Thoracic aorta (tissue), 2 donors: ENCODE measurements at places on chromosomes 2 and 18. TPM values are rescaled to one million over a fixed set of nuclear protein-coding genes. Genes with fewer than 3 reads are reported as not detected.
A peak's percentile ranks its signal among the peaks of the same experiment; 100 is the strongest.

The LYPD6 gene
- 0.27 TPM for total RNA-seq

DNA sequence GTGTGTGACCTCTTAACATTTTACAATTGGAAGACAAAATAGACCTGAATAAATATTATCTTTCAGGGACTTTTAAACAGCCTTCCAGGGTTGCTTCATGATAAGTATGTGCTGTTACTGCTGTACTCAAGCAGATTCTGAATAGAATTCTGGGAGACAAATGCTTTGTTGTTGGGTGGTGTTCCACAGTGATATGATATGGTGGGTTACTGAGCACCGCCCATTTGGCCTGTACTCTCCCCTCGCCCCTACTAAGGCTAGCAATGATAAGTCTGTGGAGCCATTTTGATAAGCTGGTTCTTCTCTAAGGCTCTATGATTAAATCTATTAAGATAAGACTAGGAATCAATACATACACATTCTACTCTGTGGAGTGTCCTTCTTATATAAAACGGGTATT is 89.8 kb upstream of the ITGA4 start:
- H3K36me3 ChIP-seq = no peaks in the 10 kb centered on the region
- peaks cover 5% of the 10 kb centered on the region for H3K4me1 ChIP-seq

GRCh38 chr18:33729556-33729955 is 151.5 kb downstream of the ASXL3 start:
- H3K27me3 ChIP-seq = no peaks in the 10 kb centered on the region
- no peak for DNase-seq
- no peak overlapping the region for H3K4me3 ChIP-seq
- H3K36me3 ChIP-seq = no peaks in the 10 kb centered on the region
- no peaks in the 10 kb centered on the region for H3K4me1 ChIP-seq

GRCh38 chr2:173666171-173666888 is 298.8 kb downstream of the SP3 start:
- no peak overlapping the region for H3K4me3 ChIP-seq
- no peaks in the 10 kb centered on the region for H3K4me1 ChIP-seq
- H3K36me3 ChIP-seq = no peaks in the 10 kb centered on the region
- no peaks in the 10 kb centered on the region for H3K27me3 ChIP-seq
- H3K27ac ChIP-seq = no peak overlapping the region
- no peak for DNase-seq

DNA sequence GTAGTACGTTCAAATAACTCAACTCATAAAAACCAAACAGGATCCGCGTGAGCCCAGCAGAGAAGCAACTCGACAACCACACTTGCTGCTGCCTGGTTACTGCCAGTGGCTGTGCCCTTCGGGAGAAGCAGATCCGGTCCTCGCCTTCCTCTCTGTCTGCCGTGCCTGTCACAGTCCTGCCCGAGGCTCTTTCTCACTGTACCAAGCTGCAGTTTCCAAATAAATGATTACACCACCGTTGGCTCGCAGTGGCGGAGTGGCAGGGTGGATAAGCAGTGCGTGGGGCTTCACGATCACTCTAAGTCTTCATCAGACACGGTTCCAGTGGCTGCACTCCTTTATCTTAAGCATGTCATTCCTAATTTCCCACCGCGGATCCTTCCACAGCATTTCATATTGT is 26.1 kb upstream of the SALL3 start:
- H3K4me3 ChIP-seq = no peak overlapping the region
- H3K36me3 ChIP-seq = no peaks in the 10 kb centered on the region
- H3K27ac ChIP-seq = no peak overlapping the region
- DNase-seq = no peak

GRCh38 chr18:41501848-41502247 is 453.2 kb upstream of the PIK3C3 start:
- no peaks in the 10 kb centered on the region for H3K36me3 ChIP-seq
- DNase-seq = no peak
- H3K4me3 ChIP-seq = no peak overlapping the region
- no peak overlapping the region for H3K27ac ChIP-seq
- no peaks in the 10 kb centered on the region for H3K4me1 ChIP-seq

DNA sequence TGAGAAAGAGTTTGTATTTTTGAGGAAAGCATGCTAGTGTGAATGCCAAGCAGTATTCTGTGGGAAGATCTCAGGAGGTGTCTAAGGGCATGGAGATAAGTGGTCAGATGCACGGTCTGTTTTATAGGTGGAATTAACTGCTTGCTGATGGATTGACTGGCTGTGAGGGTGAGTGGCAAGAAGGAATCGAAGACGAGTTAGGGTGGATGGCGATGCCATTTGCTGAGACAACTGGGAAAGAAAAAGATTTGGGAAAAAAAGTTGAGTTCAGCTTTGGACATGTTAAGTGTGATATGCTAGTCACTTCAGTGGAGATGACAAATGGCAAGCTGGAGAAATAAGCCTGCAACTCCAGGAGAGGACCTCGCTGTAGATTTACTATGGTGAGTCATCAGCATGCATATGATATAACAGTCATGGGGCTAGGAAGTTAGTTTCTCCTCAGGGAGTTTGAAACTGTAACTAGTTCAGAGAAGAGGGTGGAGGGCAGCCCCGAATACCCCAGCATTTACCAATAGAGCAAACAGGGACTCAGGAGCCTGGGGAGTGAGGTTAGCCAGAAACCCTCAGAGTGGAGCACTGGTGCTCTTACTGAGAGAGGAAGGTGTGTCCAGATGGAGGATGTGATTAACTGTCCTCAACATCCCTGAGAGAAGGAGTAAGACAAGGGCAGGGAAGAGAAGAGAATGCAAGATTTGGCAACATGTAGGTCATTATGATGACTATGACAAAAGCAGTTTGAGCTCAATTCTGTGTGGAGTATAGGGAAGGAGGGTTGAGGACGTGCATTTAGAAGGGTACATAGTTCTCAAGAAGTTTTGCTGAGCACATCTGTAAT is 2.0 kb upstream of the HK2 start:
- H3K36me3 ChIP-seq = no peaks in the 10 kb centered on the region
- DNase-seq = no peak
- no peak overlapping the region for H3K4me3 ChIP-seq
- no peak overlapping the region for H3K27ac ChIP-seq
- H3K4me1 ChIP-seq = peaks cover 7% of the 10 kb centered on the region

DNA sequence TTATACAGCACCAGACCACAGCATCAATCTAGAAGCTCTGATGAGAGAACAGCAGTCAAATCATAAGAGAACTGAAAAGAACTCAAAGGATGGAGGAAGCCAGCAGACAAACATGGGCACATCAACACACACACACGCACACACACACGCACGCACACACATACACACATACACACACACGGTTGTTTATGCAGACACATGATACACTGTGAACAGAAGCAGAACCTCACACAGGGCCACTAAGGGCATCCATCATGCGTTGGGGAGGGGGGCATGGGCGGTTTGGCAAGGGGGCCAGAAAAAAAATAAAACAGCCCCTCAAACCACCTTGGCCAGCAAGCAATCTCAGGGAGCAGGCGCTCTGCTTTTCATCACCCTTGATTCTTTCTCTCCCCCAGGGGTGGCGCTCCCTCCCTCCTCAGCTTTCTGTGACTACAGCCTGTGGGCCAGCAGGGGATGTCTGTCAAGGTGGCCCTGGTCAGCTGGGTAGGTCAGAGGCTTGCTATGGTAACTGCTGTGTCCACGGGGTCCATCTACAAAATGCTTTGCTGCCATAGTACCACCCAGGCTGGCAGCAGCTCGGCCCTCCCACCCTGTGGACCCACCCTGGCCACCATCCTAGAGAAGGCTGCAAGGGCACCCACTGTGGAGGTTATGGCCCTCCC is 318.0 kb downstream of the CELF4 start:
- no peaks in the 10 kb centered on the region for H3K4me1 ChIP-seq
- no peak overlapping the region for H3K27ac ChIP-seq
- no peaks in the 10 kb centered on the region for H3K36me3 ChIP-seq
- H3K4me3 ChIP-seq = no peak overlapping the region
- no peak for DNase-seq

DNA sequence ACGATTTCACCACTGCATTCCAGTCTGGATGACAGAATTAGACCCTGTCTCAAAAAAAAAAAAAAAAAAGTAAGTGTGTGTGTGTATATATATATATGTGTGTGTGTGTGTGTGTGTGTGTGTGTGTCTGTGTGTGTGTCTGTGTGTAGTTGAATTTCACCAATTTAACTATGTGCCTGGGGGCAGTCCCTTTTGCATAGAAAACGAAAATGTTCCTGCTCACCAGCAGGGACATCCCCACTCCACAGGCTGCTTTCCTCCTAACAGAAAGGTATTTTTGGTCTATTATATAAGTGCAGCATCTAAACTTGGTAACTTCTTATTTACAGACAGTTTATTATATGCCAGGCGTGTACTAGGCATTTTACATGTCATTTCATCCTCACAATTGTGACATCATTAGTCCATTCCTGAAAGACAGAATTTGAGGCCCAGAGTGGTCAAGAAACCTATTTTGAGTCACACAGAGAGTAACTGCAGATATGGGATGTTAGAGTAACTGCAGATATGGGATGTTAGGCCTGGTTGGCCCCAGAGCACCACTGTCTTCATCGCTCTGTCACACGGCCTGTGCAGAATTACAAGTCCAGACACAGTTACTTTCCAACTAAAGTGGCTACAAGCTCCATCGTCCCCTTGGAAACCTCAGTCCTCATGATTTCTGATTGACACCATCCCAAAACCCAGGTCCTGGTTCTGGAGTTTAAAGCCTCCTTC is 9.3 kb upstream of the TTL start:
- no peaks in the 10 kb centered on the region for H3K36me3 ChIP-seq
- DNase-seq = no peak
- H3K4me1 ChIP-seq = no peaks in the 10 kb centered on the region

DNA sequence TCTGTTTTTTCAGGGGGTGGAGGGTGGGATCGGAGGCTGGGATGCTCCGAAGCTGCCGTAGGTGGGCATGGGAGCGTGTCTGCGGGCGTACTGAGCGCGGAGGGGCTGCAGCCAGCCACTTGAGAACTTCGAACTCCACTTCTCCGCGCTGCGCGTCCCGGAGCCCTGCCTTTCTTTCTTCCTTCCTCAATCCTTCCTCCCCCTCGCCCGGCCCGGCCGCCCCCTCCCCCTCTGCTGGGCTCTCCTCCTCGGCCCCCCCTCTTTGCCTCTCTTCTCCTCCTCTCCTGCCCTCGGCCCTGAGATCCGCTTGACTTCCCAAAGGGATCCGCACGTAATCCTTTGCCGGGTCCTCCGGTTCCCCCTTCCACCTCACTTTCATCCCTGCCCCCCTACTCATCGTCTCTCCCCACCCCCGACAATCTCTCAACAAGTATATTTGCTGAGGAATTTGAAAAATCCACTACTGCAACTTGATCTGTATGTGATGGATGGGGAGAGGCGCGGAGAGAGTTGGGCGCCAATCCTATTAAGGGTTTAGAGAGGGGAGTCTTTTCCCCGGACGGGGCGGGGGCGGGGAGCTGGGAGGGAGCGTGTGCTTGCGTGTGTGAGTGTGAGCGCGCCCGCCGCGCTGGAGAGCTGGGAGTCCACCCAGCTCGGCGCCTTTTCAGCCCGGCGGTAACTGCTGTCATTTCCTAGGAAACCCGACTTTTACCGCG is 1.1 kb downstream of the GLI2 start:
- peak overlapping the region; percentile 61 for H3K27ac ChIP-seq
- H3K4me3 ChIP-seq = peak overlapping the region; percentile 77
- DNase-seq = no peak
- no peaks in the 10 kb centered on the region for H3K27me3 ChIP-seq
- H3K36me3 ChIP-seq = no peaks in the 10 kb centered on the region
- H3K4me1 ChIP-seq = peaks cover 3% of the 10 kb centered on the region

DNA sequence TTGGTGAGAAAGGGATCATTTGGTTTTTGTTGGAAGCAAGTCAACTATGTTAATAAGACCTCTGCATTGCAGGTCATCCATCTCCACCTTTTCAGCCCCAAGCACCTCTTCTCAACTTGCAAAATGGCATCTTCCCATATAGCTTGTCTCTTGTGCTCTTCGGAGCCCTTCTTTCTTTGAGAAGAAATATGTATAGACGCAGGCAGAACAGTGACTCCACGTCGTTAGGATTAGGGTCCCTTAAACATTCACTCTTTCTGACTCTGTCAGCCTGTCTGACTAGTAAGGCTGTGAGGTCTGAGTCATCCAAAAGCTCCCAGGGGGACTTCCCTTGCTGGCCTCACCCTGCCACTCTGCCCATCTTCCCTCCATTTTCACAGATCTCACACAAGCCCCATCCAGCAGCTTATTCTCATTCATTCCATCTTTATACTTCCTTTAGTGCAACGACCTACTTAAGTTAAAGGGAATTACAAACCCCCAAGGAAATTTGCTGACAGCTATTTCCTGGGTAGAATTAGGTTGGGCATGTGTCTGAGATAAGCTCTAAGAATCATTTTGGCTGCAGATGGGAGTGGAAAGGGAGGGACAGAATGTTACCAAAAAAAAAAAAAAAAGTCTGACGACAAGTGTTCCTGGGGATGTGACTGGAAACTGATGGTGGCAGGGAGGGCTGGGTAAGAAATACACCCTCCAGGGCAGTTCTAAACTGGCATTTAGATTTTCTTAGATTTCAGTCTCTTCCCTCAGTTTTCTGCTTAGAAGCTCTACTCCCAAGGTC is 37.7 kb upstream of the MEX3C start:
- H3K36me3 ChIP-seq = no peaks in the 10 kb centered on the region
- no peak for DNase-seq
- no peaks in the 10 kb centered on the region for H3K27me3 ChIP-seq
- H3K4me3 ChIP-seq = no peak overlapping the region
- H3K4me1 ChIP-seq = no peaks in the 10 kb centered on the region
- no peak overlapping the region for H3K27ac ChIP-seq

GRCh38 chr2:42618972-42619371 is 50.5 kb downstream of the MTA3 start:
- no peak for DNase-seq
- H3K4me3 ChIP-seq = no peak overlapping the region
- no peaks in the 10 kb centered on the region for H3K36me3 ChIP-seq
- no peaks in the 10 kb centered on the region for H3K4me1 ChIP-seq
- no peak overlapping the region for H3K27ac ChIP-seq

The KIF3C gene
- total RNA-seq = 8.7 TPM

DNA sequence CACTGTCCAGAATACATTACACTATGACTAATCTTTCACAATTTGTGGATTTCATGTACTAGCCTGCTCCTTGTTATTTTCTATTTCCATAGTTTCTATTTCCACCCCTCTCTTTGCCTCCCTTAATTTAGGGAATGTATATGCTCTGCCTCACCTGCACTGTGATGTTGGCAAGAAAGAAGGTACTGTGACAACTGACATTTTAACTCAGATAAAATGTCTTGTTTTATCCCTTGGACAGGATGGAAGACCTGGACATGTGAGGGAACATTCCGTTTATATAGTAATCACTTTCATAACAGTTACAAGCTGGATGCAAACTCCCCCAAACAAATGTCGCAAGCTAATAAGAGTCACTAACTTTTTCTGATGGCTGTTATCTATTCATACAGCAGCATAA is 21.5 kb upstream of the DSG3 start:
- H3K27me3 ChIP-seq = no peaks in the 10 kb centered on the region
- H3K36me3 ChIP-seq = no peaks in the 10 kb centered on the region
- H3K4me1 ChIP-seq = no peaks in the 10 kb centered on the region
- H3K27ac ChIP-seq = no peak overlapping the region

DNA sequence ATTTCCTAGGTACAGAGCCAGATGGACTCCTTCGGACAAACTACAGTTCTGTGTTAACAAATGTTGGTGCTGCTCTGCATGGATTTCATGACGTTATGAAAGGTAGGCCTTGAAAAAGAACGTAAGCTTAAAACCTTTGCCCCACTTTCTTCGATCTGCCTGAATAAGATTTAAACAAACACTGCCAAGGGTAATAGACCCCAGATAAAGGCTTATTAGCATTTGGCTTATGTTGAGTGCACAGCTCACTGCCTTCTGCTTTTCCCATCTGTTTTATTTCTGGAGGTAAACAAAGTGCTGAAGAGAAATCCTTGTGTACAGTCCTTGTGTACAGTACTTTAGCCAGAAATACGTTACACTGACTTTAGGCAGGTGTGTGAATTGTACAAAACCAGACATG is 50.0 kb upstream of the STON1 start:
- H3K4me1 ChIP-seq = peaks cover 11% of the 10 kb centered on the region
- peaks cover 16% of the 10 kb centered on the region for H3K36me3 ChIP-seq
- DNase-seq = no peak
- no peak overlapping the region for H3K4me3 ChIP-seq
- H3K27me3 ChIP-seq = no peaks in the 10 kb centered on the region
- no peak overlapping the region for H3K27ac ChIP-seq
